ENCODE measurements at places on chromosomes 2 and 18. TPM values are rescaled to one million over a fixed set of nuclear protein-coding genes. Genes with fewer than 3 reads are reported as not detected.
A peak's percentile ranks its signal among the peaks of the same experiment; 100 is the strongest.

The SERPINB4 gene
- polyA plus RNA-seq = not detected

- no peak overlapping the region for H3K4me3 ChIP-seq
- no peak overlapping the region for H3K27ac ChIP-seq
- no peaks in the 10 kb centered on the region for H3K4me1 ChIP-seq
- no peaks in the 10 kb centered on the region for H3K27me3 ChIP-seq
- H3K36me3 ChIP-seq = no peaks in the 10 kb centered on the region
Observed at GRCh38 chr18:57982372-57983021, 61.5 kb upstream of the NEDD4L start.

DNA sequence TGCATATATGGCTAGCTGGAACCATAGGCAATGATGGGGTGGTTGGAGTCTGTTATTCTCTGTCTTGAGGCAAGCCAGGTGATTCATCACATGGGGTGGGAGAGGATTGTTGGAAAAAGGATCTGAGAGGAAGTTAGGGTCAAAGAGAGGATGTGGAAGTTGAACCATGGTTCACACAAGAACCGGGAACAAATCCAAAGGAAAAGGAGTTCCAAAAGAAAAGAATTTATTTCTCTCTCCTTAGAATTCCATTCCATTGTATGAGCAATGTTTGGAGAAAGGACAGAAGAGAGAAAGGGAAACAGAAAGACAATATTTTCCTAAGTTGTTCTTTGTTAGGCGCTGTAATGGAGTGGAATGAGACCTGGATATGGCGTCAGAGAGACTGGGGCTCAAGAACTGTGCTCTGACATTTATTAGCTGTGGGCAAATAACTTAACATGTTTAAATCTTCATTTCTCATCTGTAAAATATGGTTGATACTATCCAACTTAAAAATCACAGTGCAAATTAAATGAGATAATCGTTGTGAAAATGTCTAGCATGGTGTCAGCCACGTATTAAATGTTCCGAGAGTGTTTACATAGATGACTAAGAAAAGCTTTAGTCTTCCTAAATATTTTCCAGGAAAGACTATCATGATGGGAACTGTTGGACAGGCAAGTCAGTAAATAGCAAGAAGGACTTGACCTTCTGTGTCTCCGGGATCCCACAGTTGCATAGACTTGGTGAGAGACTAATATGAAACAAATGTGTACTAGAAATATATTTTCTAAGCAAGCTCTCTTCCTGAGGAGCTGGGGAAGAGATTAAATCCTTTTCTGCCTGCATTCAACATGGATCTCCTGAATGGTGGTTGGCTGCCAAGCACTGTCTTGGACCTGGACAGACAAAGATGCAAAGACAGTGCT, 71.4 kb downstream of the TRIB2 start:
- H3K4me3 ChIP-seq = no peak overlapping the region
- no peaks in the 10 kb centered on the region for H3K27me3 ChIP-seq
- no peak overlapping the region for H3K27ac ChIP-seq
- no peaks in the 10 kb centered on the region for H3K36me3 ChIP-seq
- DNase-seq = no peak
- no peaks in the 10 kb centered on the region for H3K4me1 ChIP-seq

GRCh38 chr18:79609841-79610281, 69.7 kb upstream of the CTDP1 start:
- no peak overlapping the region for H3K4me3 ChIP-seq
- H3K4me1 ChIP-seq = no peaks in the 10 kb centered on the region
- H3K27me3 ChIP-seq = no peaks in the 10 kb centered on the region
- no peak overlapping the region for H3K27ac ChIP-seq

The CREG2 gene
- not detected for polyA plus RNA-seq

DNA sequence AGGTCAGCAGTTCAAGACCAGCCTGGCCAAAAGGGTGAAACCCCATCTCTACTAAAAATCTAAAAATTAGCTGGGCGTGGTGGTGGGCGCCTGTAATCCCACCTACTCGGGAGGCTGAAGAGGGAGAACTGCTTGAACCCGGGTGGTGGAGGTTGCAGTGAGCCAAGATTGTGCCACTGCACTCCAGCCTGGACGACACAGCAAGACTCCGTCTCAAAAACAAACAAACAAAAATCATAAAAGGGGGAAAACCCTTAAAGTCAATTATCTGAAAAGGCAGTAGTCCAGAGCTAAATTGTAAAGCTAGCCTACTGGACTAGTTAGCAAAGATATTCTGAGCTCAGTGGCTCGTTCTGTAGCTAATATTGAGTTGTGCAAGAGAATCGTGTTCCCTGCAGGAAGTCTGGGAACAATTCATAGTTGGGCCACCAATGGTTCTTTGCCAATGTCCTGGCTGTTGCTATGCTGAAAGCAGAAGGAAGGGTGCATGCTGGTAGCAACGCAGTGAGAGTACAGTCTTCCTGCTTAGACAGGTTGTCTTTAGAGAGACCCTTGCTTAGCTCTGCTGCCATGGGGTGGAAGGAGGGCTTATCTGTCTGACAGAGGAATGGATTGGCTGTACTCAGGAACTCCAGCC, 4.3 kb downstream of the TGOLN2 start:
- H3K36me3 ChIP-seq = peaks cover 74% of the 10 kb centered on the region
- no peaks in the 10 kb centered on the region for H3K27me3 ChIP-seq
- H3K27ac ChIP-seq = peak overlapping the region; percentile 58
- H3K4me1 ChIP-seq = peaks cover 69% of the 10 kb centered on the region

- H3K36me3 ChIP-seq = no peaks in the 10 kb centered on the region
- no peak for DNase-seq
- no peaks in the 10 kb centered on the region for H3K4me1 ChIP-seq
- H3K4me3 ChIP-seq = no peak overlapping the region
Observed at GRCh38 chr2:66202586-66202985, 232.3 kb upstream of the MEIS1 start.

- no peaks in the 10 kb centered on the region for H3K36me3 ChIP-seq
- H3K27me3 ChIP-seq = no peaks in the 10 kb centered on the region
- H3K4me1 ChIP-seq = no peaks in the 10 kb centered on the region
Observed at GRCh38 chr18:32011193-32011592, 7.4 kb upstream of the RNF125 start.

DNA sequence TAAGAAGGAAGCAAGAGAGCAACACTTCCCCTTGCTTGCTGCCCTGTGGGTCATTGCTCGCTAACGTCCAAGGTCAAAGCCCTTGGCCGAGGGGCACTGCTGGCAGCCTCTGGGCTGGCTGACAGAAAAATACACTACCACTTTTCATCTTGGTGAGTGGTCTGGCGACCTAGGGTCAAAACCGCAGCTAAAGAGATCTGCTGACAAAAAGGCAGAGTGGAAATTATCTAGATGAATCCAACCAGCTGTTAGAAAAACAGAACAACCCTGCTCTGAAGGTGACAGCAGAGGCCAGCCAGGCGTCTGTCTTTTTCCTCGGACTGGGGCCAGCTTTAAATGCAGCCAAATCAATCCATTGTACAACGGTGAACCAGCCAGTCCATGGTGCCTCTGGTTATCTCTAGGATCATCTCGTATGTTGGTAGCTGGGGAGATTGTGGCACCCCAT, 92.6 kb downstream of the CD8B2 start:
- H3K27me3 ChIP-seq = no peaks in the 10 kb centered on the region
- H3K27ac ChIP-seq = no peak overlapping the region
- no peaks in the 10 kb centered on the region for H3K36me3 ChIP-seq
- H3K4me3 ChIP-seq = no peak overlapping the region
- no peaks in the 10 kb centered on the region for H3K4me1 ChIP-seq

DNA sequence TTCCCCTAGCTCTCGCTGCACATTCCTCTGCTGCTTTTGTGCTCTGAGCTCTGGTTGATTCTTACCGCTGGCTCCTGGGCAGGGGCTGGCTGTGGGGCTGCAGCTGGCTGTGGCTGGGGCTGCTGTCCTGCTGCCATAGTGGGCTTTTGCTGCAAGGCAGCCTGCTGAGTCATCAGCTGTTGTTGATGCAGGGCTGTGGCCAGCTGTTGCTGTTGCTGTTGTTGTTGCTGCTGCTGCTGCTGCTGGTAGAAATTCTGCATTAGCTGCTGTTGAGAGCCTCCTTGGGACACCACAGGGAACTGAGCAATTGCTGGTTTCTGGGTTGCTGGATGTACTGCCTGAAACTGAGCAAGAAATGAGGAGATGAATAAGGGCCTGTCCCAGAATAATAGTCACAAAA, 77.2 kb upstream of the NFU1 start:
- no peak overlapping the region for H3K4me3 ChIP-seq
- H3K27ac ChIP-seq = no peak overlapping the region
- no peak for DNase-seq
- peaks cover 60% of the 10 kb centered on the region for H3K36me3 ChIP-seq
- no peaks in the 10 kb centered on the region for H3K4me1 ChIP-seq

The CPLX4 gene
- polyA plus RNA-seq = not detected

GRCh38 chr18:79533591-79533990, 137.9 kb downstream of the NFATC1 start:
- no peaks in the 10 kb centered on the region for H3K4me1 ChIP-seq
- no peak overlapping the region for H3K27ac ChIP-seq
- no peaks in the 10 kb centered on the region for H3K27me3 ChIP-seq
- no peak overlapping the region for H3K4me3 ChIP-seq
- no peak for DNase-seq

DNA sequence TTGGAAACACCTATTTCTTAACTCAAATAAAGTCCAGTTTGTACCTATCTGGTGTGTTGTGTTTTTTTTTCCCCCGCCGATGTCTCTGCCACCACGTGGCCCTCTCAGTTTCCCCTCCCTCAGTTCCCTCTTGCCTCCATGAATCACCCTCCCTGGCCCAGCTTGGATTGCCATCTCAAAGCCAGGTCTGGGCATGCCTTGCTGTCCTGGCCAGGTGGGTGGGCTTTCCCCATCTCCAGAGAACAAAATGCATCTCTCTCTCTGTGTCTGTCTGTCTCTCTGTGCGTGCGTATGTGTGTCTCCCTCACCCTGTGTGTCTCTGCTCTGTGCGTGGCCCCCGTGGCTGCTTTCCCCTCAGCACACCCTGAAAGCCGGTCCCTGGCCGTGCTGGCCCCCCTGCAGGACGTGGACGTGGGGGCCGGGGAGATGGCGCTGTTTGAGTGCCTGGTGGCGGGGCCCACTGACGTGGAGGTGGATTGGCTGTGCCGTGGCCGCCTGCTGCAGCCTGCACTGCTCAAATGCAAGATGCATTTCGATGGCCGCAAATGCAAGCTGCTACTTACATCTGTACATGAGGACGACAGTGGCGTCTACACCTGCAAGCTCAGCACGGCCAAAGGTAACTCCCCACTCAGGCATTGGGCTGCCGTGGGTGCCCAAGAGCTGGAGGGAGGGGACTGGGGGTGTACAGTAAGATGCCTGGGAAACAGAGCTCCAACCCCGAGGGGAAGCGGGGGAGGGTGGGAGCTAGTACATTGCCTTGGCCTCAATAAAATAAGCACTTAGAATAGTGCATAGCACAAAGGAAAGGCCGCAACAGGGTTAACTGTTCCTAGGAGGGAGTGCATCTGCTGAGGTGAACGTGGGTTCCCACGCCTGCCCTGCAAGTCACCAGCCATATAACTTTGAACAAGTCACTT, 31.6 kb upstream of the GMPPA start:
- no peak overlapping the region for H3K4me3 ChIP-seq
- no peaks in the 10 kb centered on the region for H3K36me3 ChIP-seq
- no peaks in the 10 kb centered on the region for H3K27me3 ChIP-seq
- H3K4me1 ChIP-seq = no peaks in the 10 kb centered on the region
- no peak for DNase-seq

The NGEF gene
- polyA plus RNA-seq = not detected

The DOK6 gene
- polyA plus RNA-seq = 0.11 TPM

GRCh38 chr2:226299771-226300170, 499.8 kb downstream of the IRS1 start:
- no peak overlapping the region for H3K4me3 ChIP-seq
- H3K4me1 ChIP-seq = no peaks in the 10 kb centered on the region
- DNase-seq = no peak
- no peaks in the 10 kb centered on the region for H3K27me3 ChIP-seq
- H3K27ac ChIP-seq = no peak overlapping the region

The SLC11A1 gene
- 0.97 TPM for polyA plus RNA-seq

The SERPINB13 gene
- not detected for polyA plus RNA-seq

The HADHB gene
- polyA plus RNA-seq = 112 TPM

The TBR1 gene
- polyA plus RNA-seq = not detected

The RGPD4 gene
- not detected for polyA plus RNA-seq

DNA sequence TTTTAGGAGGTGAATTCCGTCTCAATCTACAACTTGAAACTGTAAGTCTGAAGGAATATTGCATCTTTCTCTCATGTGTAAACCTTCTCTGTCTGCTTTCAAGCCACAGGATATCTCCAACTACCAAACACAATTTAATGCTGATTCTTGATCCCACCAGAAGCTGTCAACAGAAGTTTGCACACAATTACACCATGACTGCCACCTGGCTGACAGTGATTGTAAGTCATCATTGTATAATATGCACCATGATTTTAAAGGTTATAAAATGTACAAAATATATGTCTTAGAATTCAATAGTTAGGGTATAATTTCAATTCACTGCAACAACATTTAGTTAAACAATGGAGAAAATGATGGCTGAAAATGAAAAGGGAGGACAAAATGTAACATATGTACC, 18.4 kb downstream of the PREPL start:
- H3K4me1 ChIP-seq = no peaks in the 10 kb centered on the region
- H3K36me3 ChIP-seq = peaks cover 25% of the 10 kb centered on the region
- H3K27me3 ChIP-seq = no peaks in the 10 kb centered on the region
- DNase-seq = peak; percentile 45
- no peak overlapping the region for H3K27ac ChIP-seq
- H3K4me3 ChIP-seq = no peak overlapping the region

DNA sequence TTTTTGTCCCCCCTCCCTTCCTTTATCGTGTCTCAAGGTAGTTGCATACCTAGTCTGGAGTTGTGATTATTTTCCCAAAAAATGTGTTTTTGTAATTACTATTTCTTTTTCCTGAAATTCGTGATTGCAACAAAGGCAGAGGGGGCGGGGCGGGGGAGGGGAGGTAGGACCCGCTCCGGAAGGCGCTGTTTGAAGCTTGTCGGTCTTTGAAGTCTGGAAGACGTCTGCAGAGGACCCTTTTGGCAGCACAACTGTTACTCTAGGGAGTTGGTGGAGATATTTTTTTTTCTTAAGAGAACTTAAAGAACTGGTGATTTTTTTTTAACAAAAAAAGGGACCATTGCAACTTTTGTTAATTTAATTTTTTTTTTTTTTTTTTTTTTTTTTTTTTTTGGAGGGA, 2.1 kb downstream of the SOX11 start:
- H3K4me1 ChIP-seq = no peaks in the 10 kb centered on the region
- DNase-seq = no peak
- H3K27me3 ChIP-seq = no peaks in the 10 kb centered on the region
- no peak overlapping the region for H3K27ac ChIP-seq
- H3K36me3 ChIP-seq = no peaks in the 10 kb centered on the region

- H3K27ac ChIP-seq = no peak overlapping the region
- H3K4me3 ChIP-seq = no peak overlapping the region
- H3K27me3 ChIP-seq = no peaks in the 10 kb centered on the region
- no peak for DNase-seq
- no peaks in the 10 kb centered on the region for H3K4me1 ChIP-seq
Observed at GRCh38 chr18:9206421-9206820, 69.8 kb downstream of the ANKRD12 start.

GRCh38 chr2:199197448-199197847, 260.3 kb downstream of the SATB2 start:
- H3K27me3 ChIP-seq = no peaks in the 10 kb centered on the region
- H3K27ac ChIP-seq = no peak overlapping the region
- H3K4me3 ChIP-seq = no peak overlapping the region
- no peak for DNase-seq
- no peaks in the 10 kb centered on the region for H3K4me1 ChIP-seq
- no peaks in the 10 kb centered on the region for H3K36me3 ChIP-seq

The CACNB4 gene
- polyA plus RNA-seq = not detected
